ENCODE measurements at places on chromosomes 2 and 18. TPM values are rescaled to one million over a fixed set of nuclear protein-coding genes. Genes with fewer than 3 reads are reported as not detected.

SMARCAL1 gene
- total RNA-seq = 24.6 TPM

GRCh38 chr2:231714639-231715498, 6.5 kb downstream of the PTMA start:
- H3K36me3 ChIP-seq = peaks cover 34% of the 10 kb centered on the region
- H3K27me3 ChIP-seq = no peaks in the 10 kb centered on the region
- H3K27ac ChIP-seq = peak overlapping the region; percentile 59
- peak; percentile 72 for DNase-seq
- no peak overlapping the region for H3K4me3 ChIP-seq

DNA sequence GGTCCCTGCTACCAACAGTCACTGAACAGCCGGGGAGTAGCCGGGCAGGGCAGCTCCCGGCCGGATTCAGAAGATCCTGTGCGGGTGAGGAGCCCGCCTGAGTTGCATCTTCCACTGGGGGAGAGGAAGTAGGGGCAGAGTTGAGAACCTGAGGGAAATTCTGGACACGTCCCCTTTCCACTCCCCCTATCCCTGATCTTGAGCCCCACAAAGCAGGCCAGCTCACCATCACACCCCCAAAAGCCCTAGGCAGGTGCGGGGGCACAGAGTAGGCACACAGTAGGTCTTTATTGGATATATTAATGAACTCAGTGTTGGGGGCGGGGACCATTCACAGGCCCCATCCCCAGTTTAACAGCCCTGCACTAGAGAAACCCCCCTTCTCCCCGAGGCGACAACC, 81.9 kb upstream of the UXS1 start:
- H3K4me1 ChIP-seq = no peaks in the 10 kb centered on the region
- DNase-seq = no peak
- H3K36me3 ChIP-seq = no peaks in the 10 kb centered on the region
- no peak overlapping the region for H3K27ac ChIP-seq

DNA sequence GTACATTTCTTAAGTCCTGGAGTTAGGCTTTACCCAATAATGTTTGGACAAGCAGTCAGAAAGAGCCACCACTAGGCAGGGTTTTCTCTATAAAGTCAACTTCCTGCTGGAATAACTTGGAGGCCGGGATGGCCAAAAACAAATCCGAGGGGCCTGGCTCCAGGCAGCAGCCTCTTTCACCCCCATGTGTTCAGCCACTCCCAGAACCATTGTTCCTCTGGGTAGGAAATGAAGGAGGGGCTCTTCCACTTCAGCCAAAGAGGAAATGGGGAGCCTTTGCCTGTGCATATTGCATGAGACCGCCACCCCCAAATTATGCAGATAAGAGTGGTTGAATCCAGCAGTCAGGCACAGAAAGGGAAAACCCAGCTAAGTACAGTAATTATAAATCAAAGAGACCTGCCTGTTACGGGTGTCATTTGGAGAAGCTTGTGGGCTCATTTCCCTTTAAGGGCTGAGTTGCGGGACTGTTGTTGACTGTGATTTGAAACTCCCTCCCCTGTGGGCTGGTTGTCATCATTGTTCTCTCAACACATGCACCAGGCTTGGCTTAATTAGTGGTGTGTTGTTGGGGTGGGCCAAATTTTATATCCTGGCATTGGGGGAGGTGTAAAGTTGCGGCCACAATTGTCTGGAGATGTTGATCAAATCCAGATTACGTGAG, 212.8 kb upstream of the SOX11 start:
- no peaks in the 10 kb centered on the region for H3K36me3 ChIP-seq
- DNase-seq = no peak
- H3K27ac ChIP-seq = no peak overlapping the region
- H3K4me3 ChIP-seq = no peak overlapping the region

DNA sequence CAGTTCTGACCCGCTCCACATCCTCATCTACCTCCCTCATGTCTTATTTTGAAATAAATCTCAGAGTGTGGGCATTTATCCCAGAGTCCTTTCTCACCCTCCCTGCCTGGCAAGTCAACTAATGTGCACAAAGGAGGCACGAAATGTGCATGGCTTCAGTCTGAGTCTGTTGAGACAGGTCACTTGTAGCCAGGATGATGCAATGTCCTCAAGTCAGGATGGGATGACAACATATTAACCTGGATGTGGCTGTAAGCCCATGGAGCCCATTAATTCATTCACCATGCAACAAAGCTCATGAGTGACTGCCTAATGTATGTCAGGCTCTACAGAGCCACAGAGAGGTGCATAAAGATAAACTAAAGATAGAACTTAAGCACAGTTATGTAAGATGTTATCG, 34.5 kb downstream of the KCNG3 start:
- H3K4me1 ChIP-seq = no peaks in the 10 kb centered on the region
- H3K27ac ChIP-seq = no peak overlapping the region
- DNase-seq = no peak
- H3K36me3 ChIP-seq = no peaks in the 10 kb centered on the region

PROKR1 gene
- total RNA-seq = not detected

- H3K27me3 ChIP-seq = no peaks in the 10 kb centered on the region
- H3K4me3 ChIP-seq = no peak overlapping the region
- no peak for DNase-seq
These were observed 105.8 kb upstream of the PID1 start for GRCh38 chr2:229376866-229377265.

DNA sequence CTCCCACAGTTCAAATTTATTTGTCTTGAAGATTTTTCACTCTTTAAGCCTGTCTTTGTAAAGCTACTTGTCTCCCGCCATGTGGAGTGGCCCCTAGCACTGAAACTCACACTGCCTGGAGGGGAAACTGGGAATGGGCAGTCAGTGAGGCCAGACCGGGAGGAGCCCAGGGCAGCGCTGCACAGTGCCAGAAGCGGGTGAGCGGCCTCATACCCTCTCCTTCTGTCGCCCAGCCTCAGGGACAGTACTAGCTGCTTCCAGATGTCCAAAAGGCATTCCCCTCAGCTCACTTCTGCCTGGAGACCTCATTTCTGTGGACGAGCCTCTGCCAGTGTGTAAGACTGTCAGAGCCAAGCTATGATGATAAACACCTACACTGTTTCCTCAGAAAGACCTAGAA, 79.9 kb downstream of the SEPTIN10 start:
- DNase-seq = no peak
- no peaks in the 10 kb centered on the region for H3K4me1 ChIP-seq
- no peak overlapping the region for H3K4me3 ChIP-seq
- no peaks in the 10 kb centered on the region for H3K36me3 ChIP-seq
- H3K27ac ChIP-seq = no peak overlapping the region

DNA sequence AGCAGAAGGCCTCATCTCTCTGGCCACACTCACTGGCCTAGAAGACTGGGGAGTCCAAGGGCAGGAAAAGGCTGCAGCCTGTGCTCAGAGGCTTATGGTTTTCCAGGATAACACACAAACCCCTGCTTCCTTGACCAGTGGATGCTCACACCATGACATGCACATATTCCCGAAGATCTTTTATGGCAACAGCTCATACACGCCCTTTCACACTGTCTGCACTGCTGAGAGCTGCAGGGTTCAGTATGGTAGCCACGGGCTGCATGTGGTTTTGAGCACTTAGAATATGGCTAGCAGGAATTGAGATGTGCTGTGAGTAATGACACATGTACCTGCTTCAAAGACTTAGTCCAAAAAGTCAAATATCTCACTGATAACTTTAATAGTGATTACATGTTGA, 95.8 kb downstream of the VSNL1 start:
- no peaks in the 10 kb centered on the region for H3K36me3 ChIP-seq
- no peak overlapping the region for H3K27ac ChIP-seq
- H3K4me1 ChIP-seq = no peaks in the 10 kb centered on the region
- H3K27me3 ChIP-seq = no peaks in the 10 kb centered on the region
- DNase-seq = no peak

POTEJ gene
- not detected for total RNA-seq

- peaks cover 18% of the 10 kb centered on the region for H3K4me1 ChIP-seq
- H3K27me3 ChIP-seq = peaks cover 4% of the 10 kb centered on the region
- peak within 1 kb of the TSS; percentile 89 for H3K4me3 ChIP-seq
These were observed at the start of gene LRP2 for GRCh38 chr2:169362118-169362893. Gene LRP2 (minus strand): TSS chr2:169362534. CDS start chr2:169362399, 135 bp downstream.

GRCh38 chr2:39144416-39144815, 23.6 kb upstream of the SOS1 start:
- DNase-seq = no peak
- H3K4me1 ChIP-seq = no peaks in the 10 kb centered on the region
- H3K27ac ChIP-seq = no peak overlapping the region
- no peaks in the 10 kb centered on the region for H3K27me3 ChIP-seq

MC5R gene
- total RNA-seq = not detected

DNA sequence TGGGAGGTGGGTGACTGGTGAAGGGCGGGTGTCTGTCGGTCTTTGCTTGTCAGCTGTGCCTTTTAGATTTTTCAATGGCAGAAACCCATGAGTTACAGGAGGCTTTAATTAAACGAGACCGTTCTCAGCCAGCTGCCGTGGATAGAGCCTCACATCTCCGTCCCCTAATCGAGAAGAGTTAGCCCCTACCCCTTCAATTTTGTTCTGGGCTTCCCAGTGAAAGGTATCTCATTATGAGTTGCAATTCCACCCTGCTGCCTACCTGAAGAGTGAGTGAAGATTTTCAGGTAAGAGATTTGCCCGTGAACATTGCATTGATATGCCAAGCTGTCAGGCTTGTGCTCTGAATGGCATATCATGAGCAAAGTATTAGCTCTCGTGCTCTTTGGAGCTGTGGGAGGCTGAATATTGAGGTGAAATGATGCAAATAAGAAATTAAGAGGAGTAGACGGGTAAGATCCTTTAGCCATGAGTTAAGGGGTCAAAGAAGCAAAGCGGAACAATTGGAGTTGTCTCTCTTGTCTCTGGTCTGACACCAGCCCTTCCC, 118.7 kb upstream of the MSTN start:
- H3K36me3 ChIP-seq = no peaks in the 10 kb centered on the region
- DNase-seq = no peak
- H3K27me3 ChIP-seq = peaks cover 12% of the 10 kb centered on the region
- H3K4me1 ChIP-seq = no peaks in the 10 kb centered on the region
- no peak overlapping the region for H3K27ac ChIP-seq

GRCh38 chr2:226611944-226612318, 187.7 kb downstream of the IRS1 start:
- H3K27ac ChIP-seq = no peak overlapping the region

DNA sequence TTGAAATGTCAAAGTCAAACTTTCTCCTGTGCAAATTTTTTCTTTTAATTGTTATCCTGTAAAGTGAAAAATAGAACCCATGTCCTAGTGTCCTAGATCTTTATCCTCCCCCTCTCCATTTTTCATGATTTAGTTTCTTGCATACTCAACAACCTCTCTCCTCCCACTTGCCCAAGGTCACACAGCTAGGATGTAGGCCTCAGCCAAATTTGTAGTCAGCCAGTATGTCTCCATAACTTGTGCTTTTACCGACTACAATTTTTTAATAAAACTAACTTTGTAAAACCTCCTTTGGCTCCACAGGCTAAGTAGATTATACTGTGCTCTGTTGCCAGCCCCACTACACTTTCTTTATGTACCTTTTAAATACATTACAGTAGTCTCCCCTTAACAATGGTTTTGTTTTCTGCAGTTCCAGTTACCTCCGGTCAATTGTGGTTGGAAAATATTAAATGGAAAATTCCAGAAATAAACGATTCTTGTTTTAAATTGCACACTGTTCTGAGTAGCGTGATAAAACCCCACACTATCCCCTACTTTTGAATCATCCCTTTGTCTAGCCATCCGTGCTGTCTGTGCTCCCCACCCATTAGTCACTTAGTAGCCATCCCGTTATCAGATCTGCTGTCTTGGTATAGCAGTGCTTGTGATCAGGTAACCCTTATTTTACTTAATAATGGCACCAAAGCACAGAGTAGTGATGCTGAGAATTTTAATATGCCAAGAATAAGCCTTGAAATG, 22.8 kb downstream of the GULP1 start:
- H3K4me3 ChIP-seq = no peak overlapping the region
- DNase-seq = no peak
- no peaks in the 10 kb centered on the region for H3K27me3 ChIP-seq
- H3K27ac ChIP-seq = no peak overlapping the region
- H3K4me1 ChIP-seq = no peaks in the 10 kb centered on the region

DNA sequence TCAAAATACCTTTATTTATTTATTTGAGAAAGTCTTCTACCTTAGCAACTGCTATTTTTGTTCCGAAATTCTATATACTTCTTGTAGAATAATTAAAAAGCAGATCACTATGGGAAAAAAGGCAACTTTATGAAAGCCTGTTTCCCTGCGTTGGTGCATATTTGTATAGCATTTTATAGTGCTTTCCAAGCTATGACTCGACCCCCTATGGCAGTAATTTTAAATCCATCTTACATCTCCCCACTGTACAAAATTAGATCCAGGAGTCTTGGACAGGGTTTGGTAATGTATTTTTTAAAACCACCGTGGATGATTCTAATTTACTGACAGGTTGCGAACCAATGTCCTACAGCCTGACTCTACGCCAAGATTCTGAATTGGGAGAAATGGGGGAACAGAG, 10.1 kb downstream of the TANK start:
- peaks cover 49% of the 10 kb centered on the region for H3K4me1 ChIP-seq
- no peaks in the 10 kb centered on the region for H3K36me3 ChIP-seq
- H3K4me3 ChIP-seq = no peak overlapping the region
- no peaks in the 10 kb centered on the region for H3K27me3 ChIP-seq
- DNase-seq = no peak

GRCh38 chr2:165655661-165656060, 138.4 kb downstream of the GALNT3 start:
- H3K4me3 ChIP-seq = no peak overlapping the region
- no peaks in the 10 kb centered on the region for H3K36me3 ChIP-seq
- DNase-seq = no peak
- no peaks in the 10 kb centered on the region for H3K4me1 ChIP-seq

GRCh38 chr18:36203360-36203895, 16.1 kb downstream of the MOCOS start:
- H3K36me3 ChIP-seq = no peaks in the 10 kb centered on the region
- no peaks in the 10 kb centered on the region for H3K4me1 ChIP-seq
- no peaks in the 10 kb centered on the region for H3K27me3 ChIP-seq
- H3K4me3 ChIP-seq = no peak overlapping the region
- DNase-seq = no peak

DNA sequence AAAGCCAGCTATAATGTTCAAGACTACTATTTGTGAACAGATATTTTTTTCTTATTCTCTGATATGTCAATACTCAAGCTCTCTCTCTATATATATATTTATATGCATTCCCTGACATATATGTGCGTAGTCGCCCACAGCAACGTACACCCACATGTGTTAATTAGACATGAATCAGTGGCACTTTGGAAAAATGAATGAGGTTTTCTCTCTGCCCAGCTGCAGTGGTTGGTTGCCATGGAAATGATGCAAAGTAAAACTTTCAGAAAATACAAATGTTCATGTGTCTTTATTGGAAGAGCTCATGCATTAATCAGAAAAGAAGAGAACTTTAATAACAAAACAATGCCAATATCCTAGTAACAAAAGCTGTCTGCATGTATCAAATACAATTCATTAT, 34.7 kb downstream of the UNC80 start:
- no peaks in the 10 kb centered on the region for H3K4me1 ChIP-seq
- no peaks in the 10 kb centered on the region for H3K27me3 ChIP-seq
- H3K4me3 ChIP-seq = no peak overlapping the region

GRCh38 chr18:46423226-46423805, 233.7 kb downstream of the LOXHD1 start:
- no peaks in the 10 kb centered on the region for H3K36me3 ChIP-seq
- DNase-seq = no peak
- H3K27me3 ChIP-seq = no peaks in the 10 kb centered on the region
- H3K4me1 ChIP-seq = no peaks in the 10 kb centered on the region
- H3K4me3 ChIP-seq = no peak overlapping the region

Measured in naive thymus-derived CD4-positive, alpha-beta T cell (primary cell).